Glutamatergic neuron (in vitro differentiated cells): ENCODE measurements at places on chromosomes 5 and 9. TPM values are rescaled to one million over a fixed set of nuclear protein-coding genes. Genes with fewer than 3 reads are reported as not detected.

PAX5 gene
- 24.3 TPM for total RNA-seq

RAPGEF6 gene
- 278 TPM for total RNA-seq

CD274 gene
- total RNA-seq = not detected

TMC1 gene
- not detected for total RNA-seq

PLCXD3 gene
- 0.93 TPM for total RNA-seq

MRRF gene
- 16.9 TPM for total RNA-seq

FRRS1L gene
- 4.4 TPM for total RNA-seq

AQP3 gene
- total RNA-seq = 2.9 TPM

CYSRT1 gene
- total RNA-seq = 2.1 TPM

NSG2 gene
- 233 TPM for total RNA-seq

RFESD gene
- total RNA-seq = 1.1 TPM

KIAA0825 gene
- 1.2 TPM for total RNA-seq

ABCA1 gene
- 146 TPM for total RNA-seq

SLC25A2 gene
- total RNA-seq = 1.9 TPM

HEMGN gene
- total RNA-seq = not detected

ORM2 gene
- total RNA-seq = not detected

FAM78A gene
- total RNA-seq = 14.9 TPM

LCN10 gene
- total RNA-seq = not detected

ZFP37 gene
- total RNA-seq = 7.9 TPM
